ENCODE measurements at places on chromosomes 1 and 21.

DNA sequence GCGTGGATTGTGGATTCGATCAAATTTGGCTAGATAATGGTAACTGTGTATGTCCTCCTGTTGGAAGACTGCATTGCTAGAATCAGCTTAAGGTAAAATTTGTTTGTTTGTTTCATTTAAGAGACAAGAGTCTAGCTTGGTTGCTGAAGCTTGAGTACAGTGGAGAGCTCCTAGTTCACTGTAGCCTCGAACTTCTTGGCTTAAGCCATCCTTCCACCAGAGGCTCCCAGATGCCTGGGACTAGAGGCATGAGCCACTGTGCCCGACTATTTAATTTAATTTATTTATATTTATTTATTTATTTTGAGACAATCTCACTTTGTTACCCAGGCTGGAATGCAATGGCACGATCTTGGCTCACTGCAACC is 1.5 kb downstream of the PHACTR4 start:
- no peak for DNase-seq

DNA sequence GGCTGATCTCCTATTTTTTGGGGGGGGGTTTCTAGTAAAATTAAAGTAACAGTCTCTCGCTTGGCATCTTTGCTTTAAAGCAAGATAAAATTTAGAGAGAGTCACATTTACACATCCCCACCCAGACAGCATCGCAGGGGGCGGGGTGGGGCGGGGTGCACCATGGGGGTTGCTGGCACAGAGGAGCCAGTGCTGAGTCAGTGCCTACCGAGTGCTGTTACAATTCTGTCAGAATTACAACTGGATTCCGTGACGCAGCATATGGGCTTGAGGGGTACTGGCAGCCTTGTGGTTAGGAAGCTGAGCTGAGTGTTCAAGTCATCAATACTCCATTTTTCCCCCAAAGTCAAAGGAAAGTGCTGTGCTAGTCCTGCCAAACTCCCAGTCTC is 175.9 kb downstream of the PRDM16 start:
- no peak for DNase-seq

DNA sequence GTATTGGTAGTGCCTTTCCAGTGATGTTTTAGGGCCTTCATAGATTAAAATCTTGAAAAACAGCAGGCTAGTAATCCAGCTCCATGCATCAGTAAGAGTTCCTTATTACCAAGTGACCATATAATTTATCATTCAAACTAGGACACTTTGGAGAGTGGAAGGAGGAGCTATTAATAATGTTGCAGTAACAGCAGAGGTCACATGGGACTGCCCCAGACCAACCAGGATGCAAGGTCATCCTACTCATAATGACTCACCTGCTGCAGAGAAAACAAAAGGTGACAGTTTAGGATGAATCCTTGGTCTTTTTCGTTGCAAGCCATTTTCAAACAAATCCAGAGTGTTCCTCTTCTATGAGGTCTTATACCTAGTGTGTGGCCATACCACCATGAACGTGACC is 187.4 kb downstream of the NUF2 start:
- DNase-seq: no peak

DNA sequence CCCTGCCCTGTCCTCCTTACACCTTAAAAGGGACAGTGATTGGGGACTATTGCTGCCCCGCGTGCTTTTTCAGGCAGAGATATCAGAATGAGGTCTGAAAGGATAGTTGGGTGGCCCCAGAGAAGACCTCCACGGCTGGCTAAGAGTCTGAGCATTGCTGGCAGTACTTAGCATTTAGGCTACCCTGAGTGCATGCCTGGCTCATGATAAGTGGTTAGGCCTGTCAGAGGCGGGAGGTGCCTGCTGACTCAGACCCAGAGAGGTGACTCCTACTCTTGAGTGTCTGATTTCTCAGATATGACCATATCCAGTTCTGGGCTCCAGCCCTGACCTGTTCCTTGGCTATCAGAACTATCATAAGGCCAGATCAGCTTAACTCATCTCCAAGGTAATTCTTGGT is 213.7 kb downstream of the PBX1 start:
- DNase-seq: no peak

DNA sequence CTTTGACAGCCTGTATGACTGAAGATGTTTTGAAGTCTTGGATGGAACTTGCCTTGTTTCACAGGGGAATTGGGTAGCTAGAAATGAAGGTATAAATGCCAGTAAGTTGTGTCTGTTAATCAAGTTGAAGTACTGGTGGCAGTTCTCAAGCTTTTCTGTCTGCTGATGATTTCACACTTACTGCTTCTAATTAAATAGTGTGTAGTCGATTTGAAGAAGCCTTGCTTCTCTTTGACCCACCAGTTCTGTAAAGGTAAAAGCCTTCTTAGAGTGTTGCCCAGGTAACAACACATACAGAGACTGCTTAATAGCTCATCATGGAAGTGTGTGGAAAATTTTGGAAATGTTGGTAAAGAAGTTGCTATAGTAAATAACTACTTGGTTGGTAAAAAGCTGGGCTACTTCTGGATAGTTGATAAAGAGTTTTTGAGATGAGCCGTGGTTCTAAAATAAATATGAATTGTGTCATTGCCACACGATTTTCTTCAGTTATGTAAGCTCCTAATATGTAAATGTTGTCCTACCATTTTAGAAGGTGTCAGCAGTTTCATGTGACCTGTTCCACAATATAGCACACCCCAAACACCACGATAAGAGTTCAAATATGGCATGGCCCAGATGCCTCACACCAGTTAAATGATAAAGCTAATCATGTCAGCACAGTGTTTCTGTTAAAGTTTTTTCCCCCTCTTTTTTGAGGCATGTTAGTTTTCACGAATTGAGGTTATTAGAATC is 7.4 kb downstream of the RABGAP1L start:
- DNase-seq: no peak

- DNase-seq: no peak
These were observed 251.4 kb downstream of the ZNF648 start for GRCh38 chr1:181809991-181810545.

GRCh38 chr1:56788102-56788501 is 31.1 kb downstream of the FYB2 start:
- no peak for DNase-seq

DNA sequence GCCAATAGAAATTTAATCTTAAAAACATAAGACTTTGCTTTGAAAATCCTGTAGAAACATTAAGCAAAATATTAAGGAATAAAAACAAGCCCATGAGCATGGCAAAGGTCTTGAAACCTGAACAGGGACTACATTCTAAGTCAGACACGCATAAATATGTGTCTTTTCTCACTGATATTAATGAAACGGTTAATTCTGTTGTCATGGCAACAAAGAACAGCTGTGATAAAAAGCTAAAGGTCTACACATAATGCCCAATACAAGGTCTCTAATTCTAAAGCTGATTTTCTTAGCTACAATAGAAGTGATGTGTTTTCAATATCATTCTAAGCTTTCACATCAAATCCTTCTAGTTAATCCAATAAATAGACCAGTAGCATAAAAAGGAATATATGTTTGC is 331.7 kb downstream of the PTBP2 start:
- DNase-seq: no peak

GRCh38 chr1:84479998-84480397 is 932 bp downstream of the RPF1 start:
- DNase-seq: no peak

GRCh38 chr1:6815726-6816125 is 30.5 kb downstream of the CAMTA1 start:
- DNase-seq: no peak

DNA sequence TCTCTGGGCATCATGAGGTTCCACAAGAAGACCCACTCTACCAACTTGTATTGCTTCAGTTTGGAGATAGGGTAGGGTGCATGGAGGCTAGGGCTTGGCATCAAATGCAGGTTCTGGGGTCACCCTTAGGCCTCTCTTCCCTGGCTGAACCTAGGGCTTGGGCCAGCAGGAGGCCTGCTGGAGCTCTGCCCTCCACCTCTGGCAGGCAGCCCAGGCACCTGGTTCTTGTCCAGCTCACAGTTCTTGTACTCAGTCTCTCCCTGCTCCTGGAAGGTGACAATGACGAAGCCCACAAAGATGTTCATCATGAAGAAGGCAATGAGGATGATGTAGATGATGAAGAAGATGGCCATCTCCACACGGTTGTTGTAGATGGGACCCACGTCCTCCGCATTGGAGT is 37.5 kb upstream of the KIF21B start:
- DNase-seq: no peak

DNA sequence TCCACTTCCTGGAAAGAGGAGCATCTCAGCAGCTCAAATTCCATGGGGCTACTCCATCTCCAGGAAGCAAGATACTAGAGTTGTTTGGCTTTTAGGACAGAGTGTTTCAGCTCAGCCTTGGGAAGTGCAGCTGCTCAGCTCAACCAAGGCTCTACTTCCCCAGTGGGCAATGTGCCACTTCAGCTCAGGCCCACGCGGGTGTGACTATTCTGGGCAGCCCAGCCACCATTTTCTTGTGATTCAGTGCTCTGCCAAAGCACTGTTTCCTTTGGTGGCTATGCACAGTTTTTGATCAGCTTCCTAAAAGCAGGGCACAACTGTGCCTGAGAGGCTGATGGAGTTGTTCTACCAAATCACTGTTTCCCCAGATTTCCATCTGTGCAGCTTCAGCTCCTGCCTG is 1104.9 kb upstream of the TMPRSS15 start:
- no peak for DNase-seq

- DNase-seq: no peak
These were observed 193.6 kb upstream of the ADGRL2 start for GRCh38 chr1:81607086-81607485.

DNA sequence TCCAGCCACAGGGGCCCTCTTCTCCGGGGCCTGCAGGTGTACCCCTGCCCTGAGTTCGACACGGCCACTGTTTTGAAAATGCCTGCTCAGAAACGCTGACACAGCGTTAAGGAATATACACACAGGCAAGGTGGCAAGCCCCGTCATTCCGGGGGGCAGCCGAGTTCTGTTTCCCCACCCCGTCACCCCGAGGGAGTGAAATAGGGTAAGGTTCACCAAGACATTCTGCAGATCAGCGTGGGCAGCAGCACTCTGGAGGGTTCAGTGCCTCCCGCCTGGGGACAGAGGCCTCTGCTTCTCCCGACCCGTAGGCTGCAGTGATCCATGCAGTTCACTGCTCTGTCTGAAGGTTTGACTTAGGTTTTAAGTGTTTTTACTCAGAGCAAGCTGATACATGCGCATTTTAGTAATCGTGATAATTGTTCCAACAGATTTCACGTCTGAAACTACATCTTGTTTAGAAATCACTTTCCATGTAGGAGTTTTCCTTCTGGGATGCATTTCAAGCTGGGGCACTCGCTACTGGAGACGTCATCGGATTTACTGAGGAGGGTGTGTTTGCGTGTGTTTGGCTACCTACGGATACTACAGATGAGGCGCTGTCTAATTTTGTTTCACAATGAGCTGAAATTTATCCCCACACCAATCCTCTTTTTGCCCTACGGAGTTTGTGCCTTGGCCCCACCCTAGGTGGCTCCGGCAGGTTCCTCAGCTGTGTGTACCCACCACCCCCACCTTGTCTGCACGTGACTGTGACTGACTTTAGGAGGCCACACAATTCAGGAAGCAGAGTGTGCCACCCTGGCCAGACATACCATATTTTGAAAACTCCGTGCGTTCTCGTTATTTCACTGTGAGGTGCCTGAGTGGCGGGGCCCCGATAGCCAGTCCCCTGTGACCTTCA is 63.5 kb downstream of the AGPAT3 start:
- no peak for DNase-seq

- DNase-seq: no peak
These were observed 96.5 kb downstream of the SMYD2 start for GRCh38 chr1:214377485-214377884.

- DNase-seq: no peak
These were observed 4.4 kb downstream of the HPCA start for GRCh38 chr1:32890516-32891240.

- DNase-seq: no peak
These were observed 135.7 kb downstream of the ROR1 start for GRCh38 chr1:63909526-63909925.

DNA sequence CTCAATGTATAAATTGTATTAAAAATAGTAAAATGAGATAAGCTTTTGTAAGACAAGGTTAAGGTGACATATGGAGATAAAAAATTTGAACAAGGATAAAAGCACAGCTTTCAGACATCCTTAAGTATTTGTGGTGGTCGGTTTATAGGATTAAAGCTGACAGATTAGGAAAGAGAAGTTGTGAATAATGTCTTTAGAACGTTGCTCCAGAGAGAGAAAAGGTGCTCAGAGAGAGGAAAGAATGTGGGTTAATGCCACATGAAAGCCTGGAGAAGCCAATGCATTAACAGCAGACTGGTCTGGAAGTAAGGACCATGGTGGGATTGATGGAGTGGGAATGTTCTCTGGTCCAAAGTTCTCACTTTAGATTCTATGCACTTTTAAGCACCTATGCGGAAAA is 44.8 kb downstream of the ATP6V1G3 start:
- no peak for DNase-seq

DNA sequence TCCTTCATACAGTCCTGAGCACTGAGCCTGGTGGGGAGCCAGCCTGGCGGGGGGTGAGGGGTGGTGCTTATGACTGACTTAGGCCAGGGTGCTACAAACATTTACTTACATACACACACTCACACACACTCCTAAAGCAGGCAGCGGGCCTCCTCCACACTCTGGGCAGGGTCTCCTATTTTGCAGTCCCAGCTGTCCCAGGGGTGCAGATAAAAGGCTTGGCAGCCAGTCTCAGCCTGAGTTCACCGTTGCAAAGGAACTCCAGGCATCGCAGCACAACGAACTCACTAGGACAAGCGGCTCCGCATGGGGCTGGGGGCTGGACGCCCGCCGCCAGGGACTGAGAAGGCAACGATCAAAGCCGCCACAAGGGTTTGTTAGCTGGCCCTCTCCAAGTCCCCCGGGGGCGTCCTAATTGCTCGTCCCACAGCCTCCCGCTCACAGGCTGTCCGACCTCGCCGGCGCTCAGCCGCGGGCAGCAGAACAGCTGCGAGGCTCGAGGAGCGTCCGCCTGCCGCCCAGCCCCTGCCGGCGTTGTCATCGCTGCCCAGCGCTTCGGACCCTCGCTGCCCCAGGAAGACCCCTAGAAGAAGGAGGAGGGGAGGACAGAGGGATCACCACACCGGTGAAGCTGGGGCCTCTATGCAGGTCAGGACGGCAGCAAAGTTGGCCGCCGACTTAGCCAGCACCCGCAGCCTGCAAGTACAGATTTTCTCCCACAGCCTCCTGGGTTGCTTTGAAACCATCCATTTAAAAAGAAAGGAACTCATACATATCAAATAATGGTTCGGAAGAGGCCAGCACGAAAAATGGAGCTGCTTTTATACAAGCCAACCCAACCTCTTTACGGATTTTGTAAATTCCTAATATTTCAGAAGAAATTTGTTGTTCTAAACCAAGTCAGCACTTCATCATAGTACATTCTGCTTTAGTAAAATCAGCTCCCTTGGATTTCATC is 6.2 kb downstream of the BARHL2 start:
- no peak for DNase-seq

Measured in suprapubic skin (tissue), 4 donors.